ENCODE measurements at places on chromosomes 12 and 14. TPM values are rescaled to one million over a fixed set of nuclear protein-coding genes. Genes with fewer than 3 reads are reported as not detected.

DNA sequence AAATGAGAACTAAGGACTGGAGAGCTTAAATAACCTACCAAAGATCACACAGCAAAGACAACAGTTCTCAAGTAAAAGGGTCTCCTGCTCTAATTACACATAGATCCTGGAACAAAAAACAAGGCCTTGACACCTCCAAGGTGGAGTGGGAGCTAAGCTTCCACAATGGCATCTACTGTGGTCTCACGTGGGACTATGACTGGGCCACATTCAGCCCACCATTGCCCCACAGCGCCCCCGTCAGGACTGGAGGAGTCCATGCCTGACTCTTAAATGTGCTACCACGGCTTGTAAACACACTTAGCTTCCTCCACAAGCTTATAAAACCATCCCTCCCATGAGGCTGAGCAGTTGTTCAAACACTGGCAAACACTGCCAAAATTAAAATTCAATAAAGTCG, 88.5 kb downstream of the GCH1 start:
- DNase-seq, result no peak

The C12orf54 gene
- not detected for total RNA-seq

The SLC6A15 gene
- 1.2 TPM for total RNA-seq

DNA sequence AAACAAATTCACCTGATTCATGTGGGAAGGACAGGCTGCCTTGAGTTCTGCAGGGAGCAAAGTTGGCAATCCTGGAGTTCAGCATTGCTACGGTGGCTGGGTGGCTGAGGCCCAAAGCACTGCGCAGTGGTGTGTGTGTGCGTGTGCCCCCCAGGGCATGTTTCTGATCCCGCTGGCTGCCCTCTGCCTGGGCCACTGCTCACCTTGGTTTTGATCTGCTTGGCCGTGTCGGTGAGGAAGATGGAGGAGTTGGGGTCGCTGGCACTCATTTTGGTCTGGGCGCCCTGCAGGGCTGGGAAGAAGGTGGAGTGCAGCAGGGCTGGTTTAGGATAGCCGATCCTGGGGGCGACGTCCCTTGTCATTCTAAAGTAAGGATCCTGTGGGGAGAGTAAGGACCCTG, 19.1 kb downstream of the SLC25A47 start:
- DNase-seq, result no peak

GRCh38 chr14:92451245-92451644, 62.3 kb upstream of the RIN3 start:
- DNase-seq, result no peak

The ZNF268 gene
- total RNA-seq, result 21.2 TPM

Measured in skin of body (tissue), 3 donors.